ENCODE measurements at places on chromosomes 6 and 20.

GRCh38 chr6:119957195-119957594 is 607.6 kb upstream of the MAN1A1 start:
- no peak for DNase-seq
- no peaks in the 10 kb centered on the region for H3K4me1 ChIP-seq
- H3K36me3 ChIP-seq = no peaks in the 10 kb centered on the region
- no peak overlapping the region for H3K27ac ChIP-seq
- no peak overlapping the region for H3K4me3 ChIP-seq

GRCh38 chr20:13672690-13673089 is 34.0 kb upstream of the TASP1 start:
- H3K4me1 ChIP-seq = peaks cover 8% of the 10 kb centered on the region
- H3K27me3 ChIP-seq = peaks cover 3% of the 10 kb centered on the region
- no peak overlapping the region for H3K27ac ChIP-seq
- DNase-seq = no peak
- H3K36me3 ChIP-seq = no peaks in the 10 kb centered on the region

GRCh38 chr20:21981597-21982344 is 276.3 kb downstream of the PAX1 start:
- 0 out of 2 replicates have a peak, but pooled peaks cover 4% of the 10 kb centered on the region for H3K36me3 ChIP-seq
- H3K4me1 ChIP-seq = no peaks in the 10 kb centered on the region
- no peaks in the 10 kb centered on the region for H3K27me3 ChIP-seq
- H3K4me3 ChIP-seq = no peak overlapping the region

DNA sequence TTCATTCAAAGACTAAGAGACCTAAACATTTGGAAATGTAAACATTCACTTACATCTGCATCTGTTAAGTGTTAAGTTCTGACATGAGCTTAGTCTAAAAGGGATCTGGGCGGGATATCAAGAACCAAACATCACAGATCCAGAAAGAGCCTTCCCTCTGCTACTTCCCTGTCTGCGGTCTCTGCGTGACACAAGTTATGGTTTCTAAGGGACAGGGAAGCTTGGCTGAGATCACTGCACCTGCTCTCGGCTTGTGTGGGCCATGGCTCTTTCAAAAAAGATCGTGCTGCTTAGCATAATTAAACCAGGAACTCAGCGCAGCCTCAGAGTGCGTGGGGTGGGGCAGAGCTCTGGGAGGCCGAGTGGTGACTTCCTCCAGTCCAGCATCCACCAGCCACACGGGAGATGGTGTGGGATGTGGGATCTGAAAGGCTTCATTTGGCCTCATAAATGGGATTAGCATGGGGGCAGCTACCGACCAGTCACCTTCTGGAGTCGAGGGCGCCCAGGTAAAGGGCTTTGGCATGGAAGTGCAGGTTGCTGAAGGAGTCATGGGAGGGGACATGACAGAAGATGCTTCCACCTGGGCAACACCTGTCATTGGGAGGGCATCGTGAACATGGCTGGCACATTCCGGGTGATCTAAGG is 16.7 kb upstream of the RAMACL start:
- H3K27ac ChIP-seq = no peak overlapping the region
- peaks cover 23% of the 10 kb centered on the region for H3K36me3 ChIP-seq
- DNase-seq = no peak
- H3K4me1 ChIP-seq = peaks cover 45% of the 10 kb centered on the region
- H3K4me3 ChIP-seq = no peak overlapping the region

GRCh38 chr20:46324960-46325703 is 16.8 kb upstream of the CDH22 start:
- DNase-seq = peak; percentile 34
- H3K27ac ChIP-seq = no peak overlapping the region
- H3K4me3 ChIP-seq = no peak overlapping the region

DNA sequence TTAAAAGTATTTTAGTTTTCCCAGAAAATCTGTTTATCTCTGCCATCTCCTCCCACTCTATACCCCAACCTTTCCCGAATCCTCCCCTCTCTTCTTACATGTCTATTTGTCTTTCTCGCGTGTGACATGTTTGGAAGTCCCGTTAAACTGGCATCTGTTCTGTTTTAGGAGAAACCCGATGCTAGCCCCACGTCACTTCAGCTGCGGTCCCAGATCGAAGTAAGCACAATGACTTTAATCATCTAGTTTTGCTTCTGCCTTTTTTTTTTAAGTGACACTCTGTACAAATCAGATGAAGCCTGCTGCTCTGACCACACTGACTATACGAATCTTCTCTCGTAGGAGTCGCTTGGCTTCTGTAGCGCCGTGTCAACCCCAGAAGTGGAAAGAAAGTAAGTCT is 97.4 kb downstream of the SASH1 start:
- peaks cover 33% of the 10 kb centered on the region for H3K36me3 ChIP-seq
- H3K4me1 ChIP-seq = peaks cover 80% of the 10 kb centered on the region
- H3K4me3 ChIP-seq = peak overlapping the region; percentile 80
- DNase-seq = no peak

- H3K4me3 ChIP-seq = no peak overlapping the region
- H3K4me1 ChIP-seq = peaks cover 12% of the 10 kb centered on the region
- H3K27ac ChIP-seq = no peak overlapping the region
- no peak for DNase-seq
Measured at GRCh38 chr6:156029286-156029985, 573.8 kb upstream of the NOX3 start.

GRCh38 chr6:26627843-26628242 is 31.1 kb downstream of the ABT1 start:
- peaks cover 22% of the 10 kb centered on the region for H3K36me3 ChIP-seq
- no peaks in the 10 kb centered on the region for H3K27me3 ChIP-seq
- DNase-seq = no peak
- H3K27ac ChIP-seq = no peak overlapping the region
- no peak overlapping the region for H3K4me3 ChIP-seq
- H3K4me1 ChIP-seq = no peaks in the 10 kb centered on the region

DNA sequence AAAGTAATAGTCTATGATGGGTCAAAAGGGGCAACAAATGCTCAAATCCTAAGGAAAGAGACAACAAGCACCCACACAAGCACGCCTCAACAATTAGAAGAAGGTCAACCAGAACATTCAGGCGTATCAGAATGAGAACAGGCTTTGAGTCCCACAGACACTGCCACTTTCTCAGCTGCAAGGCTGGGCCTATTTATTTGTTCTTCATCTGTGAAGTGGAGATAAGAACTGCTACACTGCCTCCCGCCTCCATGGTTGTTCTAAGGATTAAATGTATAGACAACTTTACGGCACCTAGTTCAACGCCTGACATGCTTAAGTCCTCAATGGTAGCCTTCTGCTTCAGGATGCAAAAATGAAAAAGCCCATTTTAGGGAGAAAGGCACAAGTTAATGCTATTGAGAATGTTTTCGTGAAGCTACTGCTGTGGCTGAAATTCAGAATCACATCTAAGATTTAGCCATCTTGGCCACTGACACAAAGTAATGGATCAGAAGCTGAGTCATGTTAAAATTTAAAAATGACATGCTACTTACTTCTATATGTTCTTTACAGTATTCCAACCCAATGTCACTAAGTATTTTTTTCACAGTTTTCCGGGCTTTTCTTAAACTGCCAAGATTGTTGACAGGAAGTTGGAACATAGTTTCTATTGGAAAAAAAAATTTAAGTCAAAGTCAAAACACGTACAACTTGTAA is 27.7 kb downstream of the ADNP start:
- peaks cover 35% of the 10 kb centered on the region for H3K36me3 ChIP-seq
- H3K27me3 ChIP-seq = peaks cover 1% of the 10 kb centered on the region
- DNase-seq = no peak

DNA sequence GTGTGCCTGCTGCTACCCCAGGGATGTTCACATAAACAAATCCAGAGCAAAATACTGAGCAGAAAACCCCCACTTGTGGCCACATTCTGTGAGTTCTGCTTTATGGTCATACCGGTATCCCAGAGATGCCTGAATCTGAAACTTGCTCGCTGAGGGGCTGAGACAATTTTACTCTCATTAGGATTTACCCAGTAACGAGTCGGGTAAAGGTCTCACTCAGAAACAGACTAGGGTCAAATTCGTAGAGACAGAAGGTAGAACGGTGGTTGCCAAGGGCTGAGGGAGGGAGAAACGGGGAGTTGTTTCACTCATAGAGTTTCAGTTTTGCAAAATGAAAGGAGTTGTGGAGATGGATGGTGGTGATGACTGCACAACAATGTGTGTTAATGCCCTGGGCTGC is 45.4 kb upstream of the NKX2-2 start:
- no peak for DNase-seq
- no peak overlapping the region for H3K27ac ChIP-seq
- H3K27me3 ChIP-seq = peaks cover 17% of the 10 kb centered on the region

DNA sequence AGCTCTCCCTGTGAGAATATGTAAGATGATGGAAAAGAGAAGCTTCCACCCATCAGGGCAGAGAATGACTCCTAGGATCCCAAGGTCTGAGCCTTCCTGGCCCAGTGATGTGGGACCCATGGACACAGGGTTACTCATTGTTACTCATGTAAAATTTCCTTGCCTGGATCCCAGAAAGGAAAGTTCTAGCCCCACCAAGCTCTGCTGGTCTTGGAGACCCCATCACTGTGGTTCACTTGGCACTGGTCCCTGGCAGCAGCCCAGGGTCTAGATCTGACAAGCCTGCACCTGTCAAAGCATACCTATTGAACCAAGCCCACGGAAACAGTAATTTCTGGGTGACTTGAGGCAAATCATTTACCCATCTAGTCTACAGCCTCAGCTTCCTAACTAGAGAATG is 22.1 kb downstream of the MDGA1 start:
- no peak overlapping the region for H3K4me3 ChIP-seq
- no peaks in the 10 kb centered on the region for H3K36me3 ChIP-seq
- no peak overlapping the region for H3K27ac ChIP-seq
- DNase-seq = no peak
- H3K27me3 ChIP-seq = peaks cover 7% of the 10 kb centered on the region

DNA sequence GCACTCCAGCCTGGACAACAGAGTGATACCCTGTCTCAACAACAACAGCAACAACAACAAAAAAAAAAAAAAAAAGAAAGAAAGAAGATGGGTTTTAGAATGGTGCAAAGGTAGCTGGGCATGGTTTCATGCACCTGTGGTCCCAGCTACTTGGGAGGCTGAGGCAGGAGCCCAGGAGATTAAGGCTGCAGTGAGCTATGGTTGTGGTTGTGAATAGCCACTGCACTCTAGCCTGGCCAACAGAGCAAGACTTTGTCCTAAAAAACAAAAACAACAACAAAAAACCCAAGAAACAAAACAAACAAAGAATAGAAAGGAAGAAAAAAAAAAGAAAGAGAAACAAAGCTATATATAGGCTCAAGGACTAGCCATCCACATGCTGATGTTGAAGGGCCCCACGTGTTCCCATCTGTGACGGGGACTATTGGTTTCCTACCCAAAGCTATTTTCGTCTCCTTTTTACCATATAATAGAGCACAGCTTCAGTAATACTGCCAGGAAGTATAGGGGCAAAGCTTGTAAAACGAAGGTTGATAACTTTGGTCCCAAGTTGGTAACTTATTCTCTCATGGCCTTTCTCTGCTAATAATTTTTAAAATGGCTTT is 7.9 kb upstream of the EEF1E1 start:
- no peaks in the 10 kb centered on the region for H3K36me3 ChIP-seq
- H3K4me3 ChIP-seq = no peak overlapping the region
- no peaks in the 10 kb centered on the region for H3K27me3 ChIP-seq
- no peak for DNase-seq

- peaks cover 21% of the 10 kb centered on the region for H3K27me3 ChIP-seq
- H3K36me3 ChIP-seq = no peaks in the 10 kb centered on the region
- no peak overlapping the region for H3K27ac ChIP-seq
- no peak overlapping the region for H3K4me3 ChIP-seq
- DNase-seq = no peak
Measured at GRCh38 chr20:33926425-33926824, 67.3 kb upstream of the RALY start.

DNA sequence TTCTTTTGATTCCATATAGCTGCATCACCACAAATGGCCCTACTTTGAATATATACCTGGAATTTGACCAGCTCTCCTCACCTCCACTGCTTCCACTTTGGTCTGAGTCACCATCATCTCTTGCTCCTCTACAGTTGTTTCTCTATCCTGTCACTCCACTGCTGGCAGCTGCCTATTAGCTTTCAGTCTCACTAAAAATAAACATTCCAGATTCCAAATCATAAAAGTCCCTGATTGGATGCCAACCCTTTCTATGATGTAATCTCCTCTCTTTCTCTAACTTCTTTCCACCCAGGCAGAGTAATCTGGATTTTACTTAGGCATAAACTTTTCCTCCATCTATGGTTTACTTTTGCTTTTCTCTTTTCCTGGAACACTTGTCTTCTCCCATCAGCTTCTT is 49.1 kb downstream of the RFPL4B start:
- peaks cover 5% of the 10 kb centered on the region for H3K27me3 ChIP-seq
- H3K4me3 ChIP-seq = no peak overlapping the region
- no peak overlapping the region for H3K27ac ChIP-seq
- peaks cover 5% of the 10 kb centered on the region for H3K4me1 ChIP-seq
- no peak for DNase-seq

- H3K4me1 ChIP-seq = peaks cover 6% of the 10 kb centered on the region
- peaks cover 35% of the 10 kb centered on the region for H3K27me3 ChIP-seq
- H3K4me3 ChIP-seq = no peak overlapping the region
- H3K27ac ChIP-seq = no peak overlapping the region
- H3K36me3 ChIP-seq = no peaks in the 10 kb centered on the region
Measured at GRCh38 chr20:36394340-36394965, 88.3 kb downstream of the DLGAP4 start.

- H3K36me3 ChIP-seq = no peaks in the 10 kb centered on the region
- no peak overlapping the region for H3K4me3 ChIP-seq
- no peak for DNase-seq
- no peak overlapping the region for H3K27ac ChIP-seq
- H3K4me1 ChIP-seq = peaks cover 27% of the 10 kb centered on the region
Measured at GRCh38 chr6:111939902-111940301, 66.7 kb upstream of the FYN start.

DNA sequence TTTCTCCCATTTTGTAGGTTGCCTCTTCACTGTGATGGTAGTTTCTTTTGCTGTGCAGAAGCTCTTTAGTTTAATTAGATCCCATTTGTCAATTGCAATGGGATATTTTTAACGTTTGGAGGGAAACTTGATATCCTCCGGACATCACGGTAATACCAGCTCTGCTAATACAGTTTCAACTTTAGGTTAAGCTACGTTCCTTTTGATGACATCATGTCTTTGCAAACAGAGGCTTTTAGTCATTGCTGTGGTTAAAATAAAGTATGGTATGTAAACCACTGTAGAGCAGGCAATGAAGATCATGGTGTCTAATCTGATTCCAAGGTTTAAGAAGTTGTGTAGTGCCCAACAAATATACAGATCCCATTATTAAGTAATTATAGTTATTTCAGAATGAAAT is 168.0 kb upstream of the CHD6 start:
- no peaks in the 10 kb centered on the region for H3K27me3 ChIP-seq
- H3K4me3 ChIP-seq = no peak overlapping the region
- no peak overlapping the region for H3K27ac ChIP-seq
- H3K4me1 ChIP-seq = no peaks in the 10 kb centered on the region
- no peak for DNase-seq

- DNase-seq = no peak
- no peaks in the 10 kb centered on the region for H3K36me3 ChIP-seq
- H3K27ac ChIP-seq = no peak overlapping the region
- no peaks in the 10 kb centered on the region for H3K27me3 ChIP-seq
Measured at GRCh38 chr6:79814940-79815339, 132.4 kb downstream of the ELOVL4 start.

Measured in HFFc6 (cell line).